ENCODE measurements at places on chromosomes 12 and 14.

- no peak for DNase-seq
Observed at GRCh38 chr14:104927432-104927816, 2.7 kb downstream of the PLD4 start.

DNA sequence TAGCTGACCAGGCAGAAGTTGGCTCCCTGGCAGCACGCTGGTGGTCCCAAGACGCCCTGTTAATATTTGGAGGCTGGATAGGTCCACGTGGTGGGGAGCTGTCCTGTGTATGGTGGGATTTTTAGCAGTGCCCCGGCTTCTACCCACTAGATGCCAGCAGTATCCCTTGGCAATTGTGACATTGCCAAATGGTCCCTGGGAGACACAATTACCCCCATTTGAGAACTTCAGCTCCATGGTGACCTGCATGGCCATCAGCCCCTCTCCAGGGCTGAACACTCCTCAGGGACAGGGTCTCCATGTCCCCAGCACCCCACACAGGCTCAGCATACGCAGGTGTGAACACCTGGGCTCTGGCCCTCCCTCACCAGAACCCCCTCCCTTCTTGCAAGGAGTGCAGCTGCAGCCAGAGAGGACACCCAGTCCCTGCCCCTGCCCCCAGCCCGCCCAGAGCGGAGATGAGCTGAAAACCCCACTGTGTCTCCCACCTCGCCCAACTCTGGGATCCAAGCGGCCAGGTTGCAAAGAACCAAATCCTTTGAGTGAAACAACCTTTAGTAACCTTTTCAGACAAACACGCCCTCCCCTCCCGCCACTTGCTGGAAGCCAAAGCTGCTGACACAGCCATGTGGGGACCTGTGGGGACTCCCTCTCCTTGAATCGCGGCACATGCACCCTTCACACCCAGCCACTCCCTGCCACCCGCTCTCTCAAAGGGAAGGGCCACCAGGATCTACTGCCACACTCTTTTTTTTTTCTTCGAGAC lies 120.4 kb downstream of the CALM1 start:
- DNase-seq: no peak

GRCh38 chr12:68479896-68480291 lies 130.8 kb upstream of the RAP1B start:
- no peak for DNase-seq

DNA sequence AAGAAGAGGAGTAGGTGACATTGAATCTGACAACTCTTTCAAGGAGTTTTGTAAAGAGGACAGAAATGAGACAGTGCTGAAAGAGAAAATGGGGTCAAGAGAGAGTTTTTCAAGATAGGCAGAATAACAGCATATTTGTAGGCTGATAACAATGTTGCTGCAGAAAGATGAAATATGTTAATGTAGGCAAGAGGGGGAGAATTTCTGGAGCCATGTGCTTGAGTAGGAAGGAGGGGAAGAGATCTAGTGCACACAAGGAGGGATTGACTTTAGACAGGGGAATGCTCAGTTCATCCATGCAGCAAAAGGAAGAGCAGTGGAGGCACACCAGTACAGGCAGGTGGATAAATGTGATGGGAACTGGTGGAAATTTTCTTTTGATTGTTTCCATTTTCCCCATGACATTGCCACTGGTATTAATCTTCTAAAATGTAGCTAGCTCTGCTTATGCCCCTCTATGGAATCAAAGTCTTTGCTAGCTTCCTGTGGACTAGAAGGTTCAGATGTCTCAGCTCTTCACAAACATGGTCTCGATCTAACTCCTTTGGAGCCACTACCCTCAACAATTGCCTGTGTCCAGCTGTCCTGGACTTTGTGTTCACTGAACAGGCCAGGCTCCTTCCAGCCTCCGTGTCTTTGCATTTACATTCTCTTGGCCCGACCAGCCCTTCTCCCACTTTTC lies 9.1 kb downstream of the PROX2 start:
- DNase-seq: no peak

DNA sequence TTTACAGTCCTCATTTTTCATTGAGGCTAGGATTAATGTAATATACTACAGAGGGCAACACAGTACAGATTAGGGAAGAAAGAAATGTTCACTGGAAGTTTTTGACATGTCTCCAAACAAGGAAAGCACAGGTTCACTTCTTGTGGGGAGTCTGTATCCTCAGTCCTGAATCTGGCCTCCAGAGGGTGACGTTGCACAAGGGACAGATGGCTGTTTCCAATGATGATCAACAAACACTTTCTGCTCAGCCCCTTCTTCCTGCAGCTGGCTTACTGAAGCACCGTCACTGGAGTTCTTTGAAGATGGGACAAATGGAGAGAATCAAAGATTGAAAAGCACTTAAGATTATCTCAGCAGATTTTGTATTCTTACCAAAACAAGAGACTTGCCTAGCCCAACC lies 123.3 kb upstream of the OR4E1 start:
- DNase-seq: no peak

- DNase-seq: no peak
Observed at GRCh38 chr12:105099356-105099755, 8.2 kb upstream of the WASHC4 start.

DNA sequence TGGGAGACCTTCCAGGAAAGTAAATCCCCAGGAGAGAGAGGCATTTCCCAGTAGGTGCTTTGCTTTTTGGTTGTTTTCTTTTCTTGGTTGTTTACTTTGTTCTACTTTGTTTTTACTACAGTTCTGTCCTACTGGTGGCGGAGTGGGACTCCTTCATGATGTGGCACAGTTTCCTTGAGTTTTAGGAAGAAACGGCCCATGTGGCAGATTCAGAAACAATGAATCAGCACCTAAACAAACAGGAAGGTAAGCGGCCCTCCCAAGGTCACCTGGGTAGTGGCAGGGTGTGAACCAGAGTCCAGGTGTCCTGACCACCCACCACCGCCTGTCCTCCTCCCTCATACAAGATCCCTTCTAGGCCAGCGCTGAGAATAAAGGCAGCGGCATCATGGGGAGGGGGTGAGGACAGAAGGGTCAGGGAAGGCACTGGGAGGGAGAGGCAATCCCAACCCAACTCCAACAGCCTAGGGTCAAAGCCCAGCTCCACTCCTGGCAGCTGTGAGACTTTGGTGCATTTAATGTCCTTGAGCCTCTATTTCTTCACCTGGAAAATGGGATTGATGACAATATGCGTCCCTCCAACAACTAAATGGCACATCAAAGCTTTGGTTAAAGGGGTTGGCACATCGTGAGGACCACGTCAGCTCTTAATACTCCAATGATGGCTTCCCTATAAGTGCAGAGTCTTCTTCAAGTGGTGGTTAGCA lies 111.5 kb upstream of the BCL2L14 start:
- no peak for DNase-seq

- DNase-seq: no peak
Observed at GRCh38 chr12:124469193-124469888, 98.1 kb downstream of the NCOR2 start.

DNA sequence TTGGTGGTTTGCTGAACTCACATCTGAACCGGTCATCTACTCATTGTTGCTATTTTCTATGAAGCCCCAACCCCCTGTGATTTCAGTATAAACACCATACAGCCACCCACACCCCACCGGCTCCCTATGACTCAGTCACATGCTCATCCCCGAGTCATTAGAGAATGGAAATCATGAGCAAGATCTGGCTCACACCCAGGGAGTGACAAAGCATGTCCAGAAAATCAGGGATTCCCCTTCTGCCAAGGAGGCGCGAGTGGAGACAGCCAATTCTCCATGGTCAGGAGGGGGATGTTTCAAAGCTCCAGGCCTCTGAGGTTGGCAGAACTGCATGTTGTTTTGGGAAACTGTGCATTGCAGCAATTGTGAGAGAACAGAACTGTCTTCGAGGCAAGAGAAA lies 657.5 kb upstream of the TBX3 start:
- no peak for DNase-seq

DNA sequence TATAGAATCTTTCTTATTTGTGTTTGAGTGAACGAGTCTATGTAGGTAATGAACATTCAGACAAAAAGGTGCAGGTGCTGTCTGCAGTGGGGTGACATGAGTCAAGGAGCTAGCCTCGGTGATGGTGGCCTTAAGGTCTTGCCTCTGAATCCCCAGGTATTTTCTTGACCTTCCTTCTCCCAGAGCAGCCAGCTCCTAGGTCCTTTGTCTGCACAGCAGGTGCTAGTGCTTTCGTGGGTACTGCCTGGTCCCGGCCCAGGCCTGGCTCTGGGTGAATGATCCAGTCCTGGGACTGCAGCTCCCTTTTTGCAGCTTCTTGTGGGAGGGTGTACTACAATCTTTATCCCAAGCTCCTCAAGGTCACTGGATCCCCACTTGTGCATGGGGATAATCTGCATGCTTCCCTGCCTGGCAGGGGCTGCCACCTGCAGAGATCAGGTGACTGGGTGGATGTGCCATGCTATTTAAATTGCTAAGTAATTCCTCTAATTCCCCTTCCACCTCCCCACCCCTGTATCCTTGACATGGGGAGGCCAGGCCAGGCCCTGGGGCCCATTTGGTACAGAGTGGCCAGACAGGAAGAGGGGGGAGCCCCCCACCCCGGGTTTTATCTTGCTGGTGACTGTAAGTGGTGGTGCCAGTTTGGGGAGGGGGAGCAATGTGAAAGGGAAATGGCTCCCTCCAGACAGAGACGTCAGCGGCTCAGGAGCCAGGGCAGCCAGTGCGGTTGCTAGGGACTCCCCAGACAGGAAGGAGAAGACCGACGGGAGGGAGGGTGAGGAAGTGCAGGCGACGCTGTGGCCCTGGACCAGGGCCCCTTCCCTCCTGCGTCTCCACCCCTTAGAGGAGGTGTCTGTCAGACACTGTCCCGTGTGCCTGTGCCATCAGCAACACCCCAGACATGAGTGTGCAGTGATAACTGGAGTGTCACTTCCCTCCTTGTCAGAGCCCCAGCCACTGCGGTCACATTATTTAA lies 6.7 kb downstream of the VASH1 start:
- peak; percentile 39 for DNase-seq

Data from stimulated activated CD8-positive, alpha-beta memory T cell treated with anti-CD3 and anti-CD28 coated beads, Interleukin-7, amount 100 ng/mL, for 48 hours (primary cell).